ENCODE measurements at places on chromosomes 2 and 18.

DNA sequence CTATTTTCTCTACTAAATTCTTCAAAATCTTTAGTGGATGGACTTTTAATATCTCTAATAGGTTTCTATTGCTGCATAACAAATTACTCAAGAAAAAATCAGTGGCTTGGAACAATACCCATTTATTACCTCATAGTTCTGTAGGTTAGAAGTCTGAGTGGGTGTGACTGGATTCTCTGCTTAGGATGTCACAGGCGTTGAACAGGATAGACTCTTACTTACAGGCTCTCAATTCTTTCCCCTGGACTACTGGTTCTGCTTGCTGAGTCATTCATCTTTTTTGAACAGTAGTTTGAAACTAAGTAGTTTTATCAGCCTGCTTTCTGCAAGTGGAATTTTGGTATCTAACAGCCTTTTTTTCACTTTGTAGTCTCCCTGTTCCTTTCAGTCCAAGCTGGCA lies 265.4 kb downstream of the ZNF385B start:
- no peak for DNase-seq

- no peak for DNase-seq
Measured at GRCh38 chr2:239601880-239602279, 201.1 kb upstream of the HDAC4 start.

- no peak for DNase-seq
Measured at GRCh38 chr2:187982668-187983067, 309.0 kb upstream of the GULP1 start.

DNA sequence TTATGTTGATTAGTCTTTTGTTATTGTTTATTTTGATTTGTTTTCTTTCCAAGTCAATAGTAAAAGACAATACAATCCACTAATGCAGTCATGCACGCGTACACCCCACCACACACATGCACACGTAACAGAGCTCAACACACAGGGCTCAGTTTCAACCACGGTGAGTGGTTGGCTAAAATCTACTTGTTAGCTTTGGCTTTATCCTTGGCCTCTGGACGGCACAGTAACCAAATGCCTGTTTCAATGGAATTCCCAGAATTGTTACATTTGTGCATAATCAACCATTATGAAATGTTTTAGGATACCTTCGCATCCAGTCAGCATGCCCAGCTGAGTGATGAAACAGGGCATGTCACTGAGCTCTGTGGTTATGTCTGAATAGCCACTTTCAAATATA lies 53.2 kb downstream of the NYAP2 start:
- no peak for DNase-seq

DNA sequence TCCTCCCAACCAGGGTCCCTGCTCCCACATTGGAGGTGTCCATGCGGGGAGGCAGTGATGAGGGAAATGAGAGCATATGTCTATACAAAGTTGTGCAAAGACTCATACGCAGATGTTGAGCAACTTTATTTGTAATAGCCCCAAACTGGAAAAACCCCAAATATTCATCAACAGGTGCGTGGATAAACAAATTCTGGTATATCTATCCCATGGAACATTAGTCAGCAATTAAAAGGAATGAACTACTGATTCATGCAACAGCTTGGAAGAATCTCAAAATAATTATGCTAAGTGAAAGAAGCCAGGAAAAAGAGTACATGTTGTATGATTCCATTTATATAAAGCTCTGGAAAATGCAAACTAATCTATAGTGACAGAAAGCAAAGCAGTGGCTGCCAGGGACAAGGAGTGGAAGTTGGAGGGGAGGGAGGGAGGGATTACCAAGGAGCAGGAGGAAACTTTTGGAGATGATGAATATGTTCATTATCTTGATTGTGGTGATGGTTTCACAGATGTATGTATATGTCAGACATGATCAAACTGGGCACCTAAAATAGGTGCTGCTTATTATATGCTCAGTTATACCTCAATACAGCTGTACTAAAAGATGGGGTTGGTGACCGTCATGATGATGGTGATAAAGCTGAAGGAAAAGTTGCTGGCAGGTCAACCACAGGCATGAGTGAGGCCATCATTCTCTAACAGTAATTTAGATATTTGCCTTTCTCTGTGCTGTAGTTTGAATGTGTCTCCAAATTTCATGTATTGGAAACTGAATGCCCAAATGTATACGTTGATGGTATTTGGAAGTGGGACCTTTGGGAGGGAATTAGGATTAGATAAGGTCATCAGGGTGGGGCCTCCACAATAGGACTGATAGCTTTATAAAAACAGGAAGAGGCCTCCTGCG lies 270.9 kb downstream of the CYP26B1 start:
- no peak for DNase-seq

DNA sequence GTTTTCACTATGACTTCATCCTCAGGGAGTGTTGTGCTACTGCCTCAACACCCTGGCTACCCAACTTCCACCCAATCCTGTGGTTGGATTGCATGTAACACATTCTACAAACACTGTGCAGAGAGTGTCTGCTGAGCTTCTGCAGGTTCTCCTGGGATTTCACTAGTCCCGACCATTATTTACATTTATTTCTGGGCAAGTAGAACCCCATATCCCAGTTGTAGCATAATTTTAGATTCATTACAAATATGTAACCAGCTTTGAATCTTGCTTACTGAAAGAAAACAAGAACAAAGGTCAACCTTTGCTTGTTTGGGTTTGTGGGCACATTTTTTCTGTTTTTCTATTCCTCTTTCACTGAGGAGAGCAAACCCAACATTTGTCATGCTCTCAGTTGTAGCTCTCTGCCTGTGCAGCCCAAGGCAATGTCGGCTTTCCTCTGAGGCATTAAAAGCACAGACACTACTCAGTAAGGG lies 2036.1 kb upstream of the LRRTM1 start:
- DNase-seq: no peak

DNA sequence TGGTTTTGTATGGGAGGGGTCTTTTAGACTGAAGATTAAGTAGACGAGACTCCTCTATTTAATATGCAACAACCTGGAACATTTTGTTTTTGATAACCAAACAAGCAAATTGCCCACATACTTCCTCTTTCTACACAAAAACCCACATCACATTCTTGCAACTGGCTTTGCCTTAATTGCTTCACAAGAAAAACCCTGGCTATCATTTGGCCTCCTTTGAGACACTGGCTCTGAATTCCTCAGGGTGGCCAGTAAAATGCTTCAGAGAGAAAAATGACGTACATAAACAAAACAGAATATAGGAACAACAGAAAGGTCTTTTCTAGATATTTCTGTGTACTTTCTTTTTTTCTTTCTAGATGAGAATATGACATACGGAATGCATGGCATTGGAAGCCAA lies 103.0 kb downstream of the TRIB2 start:
- DNase-seq: no peak

- DNase-seq: no peak
Measured at GRCh38 chr2:239597216-239597615, 196.4 kb upstream of the HDAC4 start.

GRCh38 chr2:161085149-161085548 lies 75.1 kb upstream of the TANK start:
- no peak for DNase-seq

DNA sequence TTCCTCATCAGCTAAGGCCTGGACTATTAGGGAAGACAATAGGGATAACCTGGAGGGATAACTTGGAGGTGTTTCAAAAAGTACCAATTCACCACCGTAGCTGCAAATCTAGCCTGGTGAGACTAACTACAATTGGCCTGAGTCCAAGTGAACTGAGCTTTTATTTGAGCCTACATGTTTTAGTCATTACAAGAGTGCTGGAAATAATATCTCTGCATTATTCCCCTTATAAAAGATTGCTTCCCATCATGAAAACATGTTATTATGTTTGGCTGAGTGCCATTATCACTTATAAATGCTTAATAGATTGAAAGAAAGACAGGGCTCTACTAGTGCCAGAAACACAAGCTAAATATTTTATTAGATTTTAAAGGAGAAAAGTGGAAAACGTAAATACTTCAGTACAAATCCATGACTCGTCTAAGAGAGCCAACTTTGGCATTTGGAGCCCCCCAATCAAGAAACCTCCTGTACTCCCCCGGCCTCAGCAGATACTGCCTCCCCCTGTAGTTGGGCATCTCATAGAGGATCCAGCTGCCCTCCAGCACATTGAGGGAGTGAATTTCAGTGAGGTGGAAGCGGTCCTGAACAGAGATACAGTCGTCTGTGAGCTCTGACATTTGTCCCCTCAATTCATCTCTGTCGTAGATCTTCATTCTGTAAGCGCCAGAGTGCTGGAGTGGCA lies 3.6 kb downstream of the CRYGB start:
- DNase-seq: peak; percentile 43

DNA sequence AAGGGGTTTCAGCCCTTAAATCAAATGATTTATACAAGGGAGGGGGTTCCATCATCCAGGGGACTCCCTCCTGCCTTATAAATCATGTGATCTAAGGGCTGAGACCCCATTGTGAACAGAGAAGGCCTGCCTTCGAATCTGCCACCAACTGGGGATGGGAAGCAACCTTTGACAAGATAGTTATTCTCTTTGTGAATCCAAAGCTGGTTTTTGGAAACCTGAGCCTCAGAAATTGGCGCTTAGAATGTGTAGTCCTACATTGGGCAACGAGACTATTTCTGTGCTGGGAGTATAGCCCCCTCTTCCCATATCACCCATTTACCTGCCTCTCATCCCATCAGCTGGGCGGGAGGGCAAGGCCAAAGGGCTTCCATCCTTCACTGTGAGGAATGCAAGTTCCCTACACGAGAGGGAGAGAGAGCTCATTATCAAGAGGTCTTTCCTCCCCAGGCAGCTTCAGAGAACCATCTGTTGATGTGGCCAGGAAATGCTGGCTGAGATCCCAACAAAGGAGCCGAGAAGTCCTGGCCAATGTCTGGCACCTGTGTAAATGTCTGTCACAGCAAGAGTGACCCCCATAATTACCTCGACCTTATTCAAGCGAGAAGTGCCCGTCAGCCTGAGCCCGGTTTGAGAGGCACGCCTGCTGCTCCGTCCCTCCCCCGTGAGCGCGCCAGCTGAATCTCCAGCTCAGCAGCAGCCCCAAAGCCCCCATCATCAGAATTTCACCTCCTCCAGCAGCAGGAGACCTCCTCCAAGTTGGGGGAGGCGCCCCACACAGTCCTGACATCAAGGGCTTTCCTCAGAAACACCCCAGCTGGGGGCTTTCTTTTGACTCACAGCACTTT lies 48.4 kb upstream of the APCDD1 start:
- DNase-seq: peak; percentile 21

DNA sequence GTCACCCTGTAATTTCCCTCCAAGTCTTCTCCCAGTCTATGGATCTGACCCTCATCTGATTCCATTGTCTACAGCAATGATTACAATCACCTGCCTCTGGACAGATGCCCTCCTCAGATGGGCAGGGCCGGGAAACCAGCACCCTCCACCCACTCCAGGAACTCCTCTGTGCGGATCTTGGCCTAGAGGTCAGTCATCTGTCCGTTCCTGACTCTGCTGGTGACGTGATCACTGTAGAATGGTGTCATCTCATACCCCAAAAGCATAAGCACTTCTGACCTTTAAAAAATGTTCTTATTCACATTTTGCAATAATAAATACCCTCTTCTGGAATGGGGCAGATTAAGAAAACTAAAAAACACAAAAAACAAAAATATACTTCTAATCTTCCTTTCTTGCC lies 29.5 kb upstream of the BZW1 start:
- DNase-seq: no peak

DNA sequence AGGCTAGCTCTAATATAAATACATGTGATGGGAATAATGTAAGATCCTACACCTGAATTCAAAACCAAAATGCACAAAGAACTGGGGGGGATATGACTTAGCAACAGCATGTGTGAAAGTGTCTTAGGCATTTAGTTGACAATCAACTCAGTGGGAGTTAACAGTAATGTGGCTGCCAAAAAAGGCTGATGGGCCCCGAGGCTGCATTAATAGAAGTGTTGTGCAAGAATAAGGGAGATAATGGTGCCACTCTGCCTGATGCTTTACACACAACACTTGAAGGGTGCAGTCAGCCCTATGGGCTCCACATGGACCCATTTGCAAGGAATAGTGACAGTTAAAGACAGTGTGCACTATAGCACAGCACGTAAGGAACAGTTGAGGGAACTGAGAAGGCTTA lies 649.4 kb upstream of the ZEB2 start:
- no peak for DNase-seq

GRCh38 chr18:42100911-42101310 lies 145.9 kb downstream of the PIK3C3 start:
- no peak for DNase-seq

DNA sequence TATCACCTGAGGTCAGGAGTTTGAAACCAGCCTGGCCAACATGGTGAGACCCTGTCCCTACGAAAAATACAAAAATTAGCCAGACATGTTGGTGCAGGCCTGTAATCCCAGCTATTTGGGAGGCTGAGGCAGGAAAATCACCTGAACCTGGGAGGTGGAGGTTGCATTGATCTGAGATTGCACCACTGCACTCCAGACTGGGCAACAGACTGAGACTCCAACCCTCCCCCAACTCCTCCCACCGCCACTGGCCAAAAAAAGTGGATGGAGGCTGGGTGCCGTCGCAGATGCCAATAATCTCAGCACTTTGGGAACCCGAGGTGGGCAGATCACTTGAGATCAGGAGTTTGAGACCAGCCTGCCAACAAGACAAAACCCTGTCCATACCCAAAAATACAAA lies 10.1 kb upstream of the SPIRE1 start:
- DNase-seq: no peak

DNA sequence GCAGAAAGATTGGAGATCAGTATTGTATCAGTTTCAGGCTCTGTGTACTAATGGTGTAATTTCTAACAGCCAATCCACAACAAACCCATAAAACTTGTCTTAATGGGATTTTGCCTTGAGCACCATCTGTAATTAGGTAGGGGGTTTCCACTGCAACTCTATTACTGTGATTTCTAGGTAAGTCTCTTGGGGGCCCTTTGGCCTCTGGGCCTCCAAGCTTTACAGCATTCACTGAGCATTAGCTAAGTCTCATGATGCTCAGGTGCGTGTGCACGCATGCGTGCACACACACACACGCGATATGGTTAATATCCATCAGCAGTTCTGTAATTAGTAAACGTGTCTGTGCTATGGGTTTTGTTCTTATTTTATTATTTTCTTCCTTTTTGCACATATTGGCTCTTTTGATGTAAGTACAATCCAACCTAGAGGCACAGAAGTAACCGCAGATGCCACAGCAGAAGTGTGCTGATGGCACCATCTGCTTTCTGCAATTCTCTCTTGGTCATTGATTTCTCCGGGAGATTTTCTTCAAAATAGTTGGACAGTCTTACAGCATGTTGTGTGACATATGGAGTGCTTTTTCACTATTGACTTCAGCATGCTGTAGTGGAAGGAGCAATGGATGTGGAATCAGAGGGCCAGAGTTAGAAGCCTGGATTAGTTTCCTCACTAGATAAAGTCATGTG lies 592.0 kb downstream of the LRRTM4 start:
- no peak for DNase-seq

DNA sequence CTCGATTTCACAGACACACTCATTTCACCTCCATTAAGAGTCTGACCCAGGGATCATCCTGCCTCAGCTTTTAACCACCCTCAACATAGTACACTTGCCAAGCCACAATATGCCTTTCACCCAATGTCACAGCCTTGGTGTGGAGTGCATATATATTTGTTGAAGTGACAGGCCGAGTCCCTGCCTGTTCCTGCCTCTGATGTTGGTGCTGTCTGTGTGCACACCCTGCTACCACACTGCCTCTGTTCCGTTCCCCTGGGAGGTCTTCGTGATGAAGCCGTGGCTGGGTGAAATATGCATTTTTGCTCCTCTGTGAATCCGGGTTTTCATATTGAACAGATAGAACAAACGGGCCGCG lies 90.3 kb downstream of the RNF144A start:
- no peak for DNase-seq

GRCh38 chr2:71589763-71590162 lies 136.4 kb downstream of the DYSF start:
- DNase-seq: no peak

GRCh38 chr2:3768960-3769765 lies 65.8 kb downstream of the DCDC2C start:
- DNase-seq: no peak

Data from NCI-H510A treated with DMSO at 0.1 percent for 48 hours (cell line).